ENCODE measurements at places on chromosomes 12 and 14.

DNA sequence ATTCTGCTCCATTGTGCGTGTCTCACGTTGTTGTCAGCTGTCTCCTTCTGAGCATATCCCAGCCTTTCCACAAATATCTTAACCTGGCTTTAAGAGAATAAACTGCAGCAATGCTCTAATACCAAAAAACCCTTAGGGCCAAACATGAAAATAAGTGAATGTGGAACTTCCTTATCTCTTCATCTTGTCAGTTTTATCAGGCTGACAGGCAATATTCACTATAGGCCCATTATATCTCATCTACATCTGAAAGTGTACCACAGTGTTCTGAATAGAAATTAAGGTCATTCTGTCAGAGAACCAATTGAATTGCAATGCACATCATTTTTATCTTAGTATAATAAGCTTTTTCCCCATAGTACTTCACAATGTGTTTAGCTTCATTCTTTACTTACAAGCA lies 933.1 kb upstream of the FBXO33 start:
- no peak for DNase-seq

GRCh38 chr12:95533985-95534384 lies 17.3 kb downstream of the USP44 start:
- DNase-seq, result no peak

GRCh38 chr12:13887779-13888388 lies 93.5 kb downstream of the GRIN2B start:
- no peak for DNase-seq

- no peak for DNase-seq
These were observed 93.5 kb downstream of the PIWIL1 start for GRCh38 chr12:130431176-130431575.

DNA sequence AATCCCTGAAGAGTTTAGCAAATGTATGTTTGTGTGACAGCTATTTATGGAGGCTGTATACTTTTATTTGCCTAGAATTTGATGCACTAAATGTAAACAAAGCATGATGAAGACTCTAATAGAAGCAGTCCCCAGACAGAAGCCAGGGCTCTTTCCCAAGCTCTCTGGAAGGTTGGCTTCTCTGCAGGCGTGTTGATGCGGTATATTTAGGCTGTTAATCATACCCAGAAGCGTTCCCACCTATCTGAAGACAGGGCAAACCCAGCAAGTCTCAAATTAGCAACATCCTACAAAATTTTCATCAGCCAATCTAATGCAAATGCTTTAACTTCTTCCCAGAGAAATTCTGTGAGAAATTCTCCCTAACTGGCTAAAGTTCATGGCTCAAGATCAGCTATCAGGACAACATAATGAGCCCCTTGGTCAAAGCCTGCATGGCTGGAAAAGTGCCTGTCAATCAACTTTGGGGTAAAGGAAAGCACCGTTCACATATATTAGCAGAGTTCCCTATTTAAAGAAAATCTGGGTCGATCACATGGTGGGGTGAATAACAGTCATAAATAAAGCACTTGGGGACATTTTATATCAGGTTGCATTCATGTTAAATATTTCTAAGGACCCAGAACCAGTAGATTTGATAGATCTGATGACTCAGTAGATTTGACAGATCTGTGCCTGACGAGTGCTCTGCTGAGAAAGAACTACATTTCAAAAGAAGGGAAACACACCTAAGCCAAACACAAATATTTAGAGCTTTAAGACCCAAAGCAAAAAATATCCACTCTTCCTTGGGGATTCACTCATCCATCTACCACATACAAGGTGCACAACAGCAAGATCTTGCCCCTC lies 46.6 kb downstream of the KSR2 start:
- no peak for DNase-seq

DNA sequence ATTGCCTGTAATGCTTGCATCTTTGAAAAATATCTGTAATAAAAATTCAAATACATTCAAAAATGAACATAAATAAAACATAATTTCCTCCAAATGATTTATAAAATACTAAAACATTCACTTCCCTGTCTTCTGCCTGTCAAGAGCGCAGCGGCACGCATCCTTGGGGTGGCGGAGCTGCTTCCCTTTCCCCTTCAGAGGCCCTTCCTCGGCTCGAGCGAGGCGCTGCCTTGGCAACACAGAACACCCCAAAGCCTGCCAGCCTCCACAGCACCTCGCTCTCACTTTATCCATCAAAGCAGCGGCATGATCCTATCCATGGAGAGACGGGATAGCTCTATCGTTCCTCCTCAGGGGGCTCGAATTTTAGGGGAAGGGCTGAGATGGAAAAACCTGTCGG lies 146.2 kb downstream of the GXYLT1 start:
- DNase-seq, result no peak

DNA sequence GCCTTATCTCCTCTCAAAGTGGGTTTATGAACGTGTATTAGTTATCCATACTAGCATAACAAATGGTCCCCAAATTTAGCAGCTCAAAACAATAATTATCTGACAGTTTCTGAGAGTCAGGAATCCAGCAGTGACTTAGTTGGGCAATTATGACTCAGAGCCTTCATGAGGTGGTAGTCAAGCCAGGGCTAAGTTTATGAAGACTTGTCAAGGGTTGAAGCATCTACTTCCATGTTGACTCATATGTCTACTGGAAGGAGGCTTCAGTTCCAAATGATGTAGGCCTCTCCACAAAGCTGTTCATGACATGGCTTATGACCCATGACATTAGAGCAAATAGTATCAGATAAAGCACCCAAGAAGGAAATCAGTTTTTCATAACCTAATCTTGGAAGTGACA lies 73.2 kb downstream of the IPO8 start:
- DNase-seq, result peak; percentile 49

- DNase-seq, result no peak
These were observed 6.8 kb upstream of the SLC24A4 start for GRCh38 chr14:92316176-92316575.

DNA sequence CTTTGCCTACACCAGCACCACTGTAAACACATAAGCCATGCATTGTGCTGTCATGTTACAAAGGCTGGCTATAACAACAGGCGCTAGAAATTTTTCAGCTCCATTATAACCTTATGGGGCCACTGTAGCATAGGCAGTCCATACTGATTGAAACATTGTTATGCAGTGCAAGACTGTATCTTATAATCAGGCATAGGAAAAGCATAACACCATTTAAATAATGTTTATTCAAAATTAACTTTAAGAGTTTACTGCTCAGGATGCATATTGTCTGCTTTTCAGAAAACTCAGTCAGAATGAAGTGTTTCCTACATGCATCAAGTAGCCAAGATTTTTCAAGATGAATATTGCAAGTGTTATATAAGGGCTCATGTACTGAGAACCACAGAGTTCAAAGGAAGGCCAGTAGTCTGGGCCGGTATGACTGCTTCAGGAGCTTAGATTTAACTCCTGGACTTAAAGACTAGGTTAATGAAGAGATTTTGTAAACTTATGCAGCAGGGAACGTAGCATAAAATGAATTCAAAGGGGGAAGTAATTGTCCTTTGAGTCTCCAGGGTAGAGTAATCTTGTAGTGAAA lies 46.9 kb downstream of the ATXN7L3B start:
- DNase-seq, result no peak

DNA sequence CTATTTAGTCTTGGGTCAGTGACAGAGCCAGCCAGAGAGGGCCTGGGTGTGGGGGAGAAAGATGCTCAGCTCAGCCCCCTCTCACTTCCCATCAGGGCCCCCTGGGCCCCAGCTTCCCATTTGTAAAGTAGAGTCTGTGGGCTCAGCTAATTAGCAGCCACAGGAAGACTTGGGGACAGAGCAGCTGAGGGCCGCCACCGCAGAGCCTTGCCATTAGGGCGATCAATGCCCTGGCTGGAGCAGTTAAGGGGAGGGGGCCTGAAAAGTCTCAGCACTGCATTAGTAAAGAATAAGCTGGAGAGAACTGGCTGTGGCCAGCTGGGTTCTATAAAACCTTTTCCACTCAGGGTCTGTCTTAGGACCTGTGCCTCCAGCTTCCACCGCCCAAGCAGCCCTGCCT lies 2.7 kb downstream of the PLEKHD1 start:
- DNase-seq, result no peak

- DNase-seq, result no peak
These were observed 78.3 kb upstream of the BDKRB2 start for GRCh38 chr14:96126339-96126782.

- DNase-seq, result peak; percentile 52
These were observed 13.2 kb upstream of the TIGAR start for GRCh38 chr12:4307593-4308333.

DNA sequence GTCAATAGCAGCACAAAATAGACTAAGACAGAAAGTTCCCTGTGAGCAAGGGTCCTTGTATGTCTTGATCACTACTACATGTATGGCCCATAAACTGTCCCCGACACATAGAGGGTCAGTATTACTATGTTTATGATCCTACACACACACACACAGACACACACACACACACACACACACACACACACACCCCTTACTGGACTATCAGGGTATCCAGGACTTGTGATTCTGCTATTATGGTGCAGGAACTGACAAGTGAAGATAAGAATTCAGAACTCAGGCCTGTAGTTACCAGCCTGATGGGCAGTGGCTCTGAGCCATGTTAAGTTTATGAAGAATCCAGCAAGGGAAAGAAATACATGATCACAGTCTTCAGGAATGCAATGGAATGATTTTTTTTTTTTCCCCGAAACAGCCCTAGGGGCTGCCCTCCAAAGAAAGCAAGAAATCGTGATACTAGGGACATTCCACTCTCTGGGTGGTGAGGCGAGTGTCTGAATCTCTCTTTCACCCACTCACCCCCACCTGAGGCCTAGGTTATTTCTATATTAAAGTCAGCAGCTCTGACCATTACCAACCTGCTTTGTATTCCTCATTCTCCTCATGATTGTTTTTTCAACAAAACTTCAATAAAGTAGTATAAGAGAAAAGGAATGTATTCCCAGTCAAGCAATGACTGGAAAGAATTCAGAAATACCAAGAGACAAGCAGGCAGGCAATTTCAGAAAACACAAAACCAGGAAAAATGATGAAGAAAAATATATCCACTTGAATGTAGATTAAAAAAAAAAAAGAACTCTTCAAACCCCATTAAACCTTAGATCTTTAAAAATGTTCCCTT lies 105.8 kb downstream of the AVPR1A start:
- peak; percentile 60 for DNase-seq

- DNase-seq, result no peak
These were observed 31.0 kb upstream of the LGALS3 start for GRCh38 chr14:55097881-55098560.

- no peak for DNase-seq
These were observed 159.1 kb upstream of the LMNTD1 start for GRCh38 chr12:25712169-25712568.

- DNase-seq, result no peak
These were observed 52.4 kb downstream of the NTN4 start for GRCh38 chr12:95738024-95738611.

DNA sequence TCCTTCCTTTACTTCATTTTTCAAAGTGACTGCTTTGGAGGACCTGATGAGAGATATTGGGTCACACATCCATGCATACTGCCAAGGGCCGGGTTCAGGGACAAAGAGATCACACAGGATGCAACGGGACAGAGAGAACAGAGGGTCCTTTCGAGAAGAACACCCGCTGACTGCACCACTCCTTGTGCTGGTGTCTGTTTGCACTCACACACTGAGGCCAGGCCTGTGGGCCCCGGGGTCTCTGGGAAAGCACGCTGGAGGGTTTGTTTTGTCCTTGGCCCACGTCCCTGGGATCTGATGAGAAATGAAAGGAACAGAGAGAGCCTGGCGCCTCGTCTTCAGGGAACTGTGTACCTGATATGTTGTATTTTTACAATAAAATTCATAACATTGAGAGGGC lies 42.2 kb downstream of the PAH start:
- DNase-seq, result no peak

DNA sequence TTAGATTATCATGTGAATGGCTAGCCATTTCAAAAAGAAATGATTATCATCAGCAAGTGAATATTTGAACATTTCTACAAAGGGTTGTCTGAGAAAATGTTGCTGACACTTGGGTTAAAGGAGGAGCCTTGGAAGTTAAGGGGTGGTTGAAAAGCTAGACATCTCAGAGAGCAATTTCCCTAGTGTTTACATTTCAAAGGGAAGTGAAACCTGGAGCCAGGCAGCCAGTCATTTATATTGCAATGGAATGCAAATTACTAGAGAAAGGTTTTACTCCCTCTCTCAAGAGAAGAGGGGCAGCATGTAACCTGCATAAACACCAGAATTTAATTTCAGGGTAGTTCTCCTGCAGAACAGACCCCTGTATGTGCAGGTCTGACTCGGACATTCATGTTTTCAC lies 279.0 kb downstream of the SLC16A7 start:
- DNase-seq, result no peak

DNA sequence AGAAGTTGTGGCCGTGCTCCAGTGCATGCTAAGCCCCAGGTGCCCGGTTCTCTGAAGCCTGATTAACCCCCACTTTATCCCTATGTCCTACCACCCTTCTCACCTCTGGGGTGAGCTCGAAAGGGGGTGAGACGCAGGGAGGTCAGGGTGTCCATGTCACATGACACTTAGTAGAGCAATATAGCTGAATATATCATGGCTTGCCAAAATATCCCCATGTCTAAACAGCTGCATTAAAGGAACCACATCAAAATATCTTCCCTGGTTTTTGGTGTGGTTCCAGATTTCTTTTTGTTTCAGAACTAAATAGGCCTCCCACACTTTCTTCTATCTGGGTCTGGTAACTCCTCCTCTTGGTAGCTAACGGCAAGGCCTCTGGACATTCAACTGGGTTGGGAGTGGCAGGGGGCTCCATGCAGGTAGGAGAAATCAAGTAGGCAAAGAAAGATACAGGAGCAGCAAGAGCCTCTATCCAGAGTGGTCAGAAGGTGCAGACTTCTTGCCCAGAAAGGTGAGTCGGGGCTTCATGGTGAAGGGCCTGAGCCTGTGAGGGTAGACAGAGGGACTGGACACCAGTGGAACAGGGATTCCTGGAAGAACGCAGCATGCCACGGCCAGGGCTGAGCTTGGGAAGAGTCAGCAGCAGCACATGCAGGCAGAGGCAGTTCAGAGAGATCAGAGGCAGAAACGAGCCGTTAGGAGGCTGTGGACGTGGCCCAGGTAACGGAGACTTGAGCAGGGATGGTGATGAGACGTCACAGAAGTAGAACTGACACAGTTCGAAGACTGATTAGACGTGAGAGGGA lies 202.8 kb upstream of the DIO3 start:
- no peak for DNase-seq

DNA sequence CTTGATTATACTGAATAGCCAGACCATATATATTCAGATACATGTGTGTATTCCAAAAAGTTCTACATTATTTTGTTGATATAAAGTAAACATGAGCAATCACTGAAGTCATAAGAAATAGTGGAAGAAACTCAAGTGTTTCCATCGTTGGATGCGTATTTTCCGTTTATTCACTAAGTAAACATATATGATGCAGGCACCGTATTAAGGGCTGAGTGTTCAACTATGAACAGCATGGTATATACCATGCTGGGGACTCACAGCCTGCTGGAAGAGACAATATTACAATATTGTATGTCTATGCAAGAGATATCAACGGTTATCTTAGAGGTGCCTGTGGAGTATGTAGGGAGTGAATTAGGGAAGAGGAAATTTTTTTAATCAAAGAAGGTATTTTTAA lies 1.2 kb downstream of the PYROXD1 start:
- DNase-seq, result no peak

DNA sequence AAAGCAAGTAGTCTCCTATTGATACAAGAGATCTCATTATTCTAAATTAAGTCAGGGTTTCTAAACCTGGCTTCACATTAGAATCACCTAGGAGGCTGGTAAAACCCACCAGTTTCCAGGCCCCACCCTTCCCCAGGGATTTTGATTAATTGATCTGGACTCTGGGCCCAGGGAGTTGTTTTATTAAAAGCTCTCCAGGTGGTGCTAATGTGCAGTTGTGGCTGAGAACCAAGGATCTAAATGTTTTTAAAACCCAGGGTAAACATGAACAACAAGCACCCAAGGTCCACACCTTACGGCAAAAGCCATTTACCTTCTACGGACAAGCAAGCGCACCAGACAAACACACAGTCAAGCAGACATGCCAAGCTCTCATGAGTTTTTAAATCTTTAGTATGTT lies 73.9 kb downstream of the SLC2A13 start:
- no peak for DNase-seq

Measured in AG09309 (cell line).